Motor neuron (in vitro differentiated cells): ENCODE measurements at places on chromosomes 1 and 21.

DNA sequence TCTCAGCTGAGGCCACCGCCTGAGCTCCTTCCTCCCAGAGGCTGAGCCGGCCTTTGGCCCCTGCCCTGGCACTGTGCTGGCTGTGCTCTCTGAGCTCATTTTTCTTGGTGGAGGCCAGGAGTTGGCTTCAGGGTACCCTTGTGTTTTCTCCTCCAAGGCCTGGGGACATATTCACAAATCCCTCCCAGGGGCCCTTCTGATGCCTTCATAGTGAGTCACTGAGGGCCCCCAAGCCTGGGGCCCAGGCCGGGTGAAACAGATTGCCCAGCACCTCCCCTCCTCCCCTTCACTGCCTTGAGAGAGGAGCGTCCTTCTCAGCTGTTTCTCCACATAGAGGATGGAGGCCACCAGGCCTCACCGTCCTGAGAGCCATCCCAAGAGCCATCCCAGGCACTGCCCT lies 105.8 kb downstream of the SIK1 start:
- no peak for ATAC-seq

- ATAC-seq = peak; percentile 5
Observed at GRCh38 chr1:21622466-21623315, 46.5 kb downstream of the RAP1GAP start.

DNA sequence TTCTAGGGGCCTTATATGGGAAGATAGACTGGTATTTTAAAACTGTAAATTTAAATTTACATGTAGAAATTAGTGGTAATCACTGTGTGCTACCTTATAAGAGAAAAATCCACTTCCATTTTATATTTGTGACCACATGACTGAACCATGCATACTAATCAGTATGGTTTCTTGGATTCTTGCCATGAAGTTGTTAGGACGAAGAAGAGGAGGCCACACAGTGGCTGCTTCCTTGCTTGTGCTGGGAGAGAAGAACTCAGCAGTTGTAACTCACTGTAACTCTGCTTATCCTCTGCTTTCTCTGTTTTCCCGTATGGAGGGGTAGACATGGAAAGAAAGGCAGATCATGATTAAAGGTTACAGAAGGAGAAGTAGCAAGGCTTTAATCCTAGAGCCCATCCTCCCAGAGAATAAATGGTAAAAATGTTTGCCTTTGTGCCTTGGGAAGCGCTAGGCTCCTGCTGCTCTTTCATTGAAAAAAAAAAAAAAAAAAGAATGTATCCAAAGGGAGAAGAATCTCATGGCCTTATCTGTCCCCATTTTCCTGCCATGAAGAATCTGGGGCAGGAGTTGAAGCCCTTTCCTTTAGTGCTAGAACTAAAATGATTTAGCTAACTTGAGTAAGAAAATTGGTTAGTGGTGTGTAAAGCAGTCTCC lies 32.4 kb downstream of the KCTD3 start:
- ATAC-seq = peak; percentile 38

GRCh38 chr1:21397813-21398188 lies 42.1 kb upstream of the NBPF3 start:
- ATAC-seq = no peak

GRCh38 chr1:175192111-175192629 lies 406 bp downstream of the KIAA0040 start:
- ATAC-seq = no peak

GRCh38 chr1:198123133-198123532 lies 33.7 kb upstream of the NEK7 start:
- ATAC-seq = no peak

- ATAC-seq = peak; percentile 83
Observed at GRCh38 chr1:42777852-42778251, 6.9 kb upstream of the TMEM269 start.

GRCh38 chr1:119565131-119565772 lies 58.2 kb downstream of the HSD3B1 start:
- peak; percentile 78 for ATAC-seq

- ATAC-seq = no peak
Observed at GRCh38 chr1:221598122-221598521, 143.8 kb downstream of the DUSP10 start.

GRCh38 chr21:40060083-40060677 lies 192.9 kb downstream of the PCP4 start:
- peak; percentile 62 for ATAC-seq

DNA sequence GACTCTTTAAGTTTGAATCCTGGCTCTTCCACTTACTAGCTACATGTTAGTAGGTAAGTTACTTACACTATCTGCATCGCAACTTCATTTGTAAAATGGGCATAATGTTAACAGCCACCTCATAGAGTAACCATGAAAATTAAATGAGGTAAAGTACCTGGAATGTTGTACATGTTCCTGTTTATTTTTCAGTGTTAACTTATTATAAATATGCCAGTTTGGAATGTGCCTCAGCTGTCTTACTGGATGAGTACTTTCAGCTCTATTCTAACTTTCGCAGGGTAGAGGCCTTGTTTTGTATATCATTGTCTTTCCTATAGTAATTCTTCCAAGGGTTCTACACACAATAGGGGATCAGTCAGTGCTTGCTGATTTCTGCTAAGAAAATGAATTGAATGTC lies 167.4 kb downstream of the DUSP10 start:
- no peak for ATAC-seq

- ATAC-seq = no peak
Observed at GRCh38 chr1:219581766-219582165, 31.1 kb downstream of the ZC3H11B start.

GRCh38 chr1:89732206-89732605 lies 88.6 kb upstream of the LRRC8D start:
- ATAC-seq = no peak

GRCh38 chr1:3078871-3079270 lies 9.9 kb downstream of the PRDM16 start:
- no peak for ATAC-seq

GRCh38 chr1:37497832-37498231 lies 16.7 kb downstream of the MEAF6 start:
- ATAC-seq = no peak

GRCh38 chr1:107647012-107647411 lies 318.0 kb downstream of the VAV3 start:
- ATAC-seq = no peak

DNA sequence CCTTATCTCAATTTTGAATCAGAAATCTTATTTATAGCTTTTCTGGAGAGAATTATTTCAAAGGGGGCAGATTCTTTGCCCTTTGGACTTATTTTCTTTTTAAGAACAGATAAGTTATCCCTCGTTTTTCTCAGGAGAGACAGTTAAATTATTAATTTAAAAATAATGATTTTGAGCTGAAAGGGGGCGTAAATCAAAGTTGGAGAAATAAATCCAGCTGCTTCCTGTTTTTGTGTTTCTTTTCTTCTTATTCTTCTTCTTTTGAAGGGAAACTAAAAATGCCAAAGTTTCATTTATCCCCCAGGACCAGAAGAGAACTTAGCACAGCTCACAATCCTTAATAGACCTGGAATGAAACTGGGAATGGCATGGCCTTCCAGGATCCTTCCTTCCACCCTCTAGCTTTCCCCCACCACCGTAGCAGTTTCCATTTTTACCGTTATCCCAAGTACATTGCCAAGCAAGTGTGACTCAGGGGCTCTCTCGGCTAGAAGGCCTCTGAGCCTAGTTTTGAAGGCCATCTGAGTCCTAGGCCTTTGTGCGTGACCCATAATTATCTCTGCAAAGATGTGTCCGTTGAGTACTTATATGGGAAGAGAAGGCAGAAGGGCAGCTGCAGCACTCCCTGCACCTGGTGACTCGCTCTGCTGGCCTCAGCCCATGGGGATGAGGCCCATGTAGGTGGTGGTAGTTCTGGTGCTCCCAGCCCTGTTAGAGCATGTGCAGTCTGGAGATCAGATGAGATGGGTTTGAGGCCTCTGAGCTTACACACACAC lies 181.7 kb downstream of the ROR1 start:
- ATAC-seq = no peak

DNA sequence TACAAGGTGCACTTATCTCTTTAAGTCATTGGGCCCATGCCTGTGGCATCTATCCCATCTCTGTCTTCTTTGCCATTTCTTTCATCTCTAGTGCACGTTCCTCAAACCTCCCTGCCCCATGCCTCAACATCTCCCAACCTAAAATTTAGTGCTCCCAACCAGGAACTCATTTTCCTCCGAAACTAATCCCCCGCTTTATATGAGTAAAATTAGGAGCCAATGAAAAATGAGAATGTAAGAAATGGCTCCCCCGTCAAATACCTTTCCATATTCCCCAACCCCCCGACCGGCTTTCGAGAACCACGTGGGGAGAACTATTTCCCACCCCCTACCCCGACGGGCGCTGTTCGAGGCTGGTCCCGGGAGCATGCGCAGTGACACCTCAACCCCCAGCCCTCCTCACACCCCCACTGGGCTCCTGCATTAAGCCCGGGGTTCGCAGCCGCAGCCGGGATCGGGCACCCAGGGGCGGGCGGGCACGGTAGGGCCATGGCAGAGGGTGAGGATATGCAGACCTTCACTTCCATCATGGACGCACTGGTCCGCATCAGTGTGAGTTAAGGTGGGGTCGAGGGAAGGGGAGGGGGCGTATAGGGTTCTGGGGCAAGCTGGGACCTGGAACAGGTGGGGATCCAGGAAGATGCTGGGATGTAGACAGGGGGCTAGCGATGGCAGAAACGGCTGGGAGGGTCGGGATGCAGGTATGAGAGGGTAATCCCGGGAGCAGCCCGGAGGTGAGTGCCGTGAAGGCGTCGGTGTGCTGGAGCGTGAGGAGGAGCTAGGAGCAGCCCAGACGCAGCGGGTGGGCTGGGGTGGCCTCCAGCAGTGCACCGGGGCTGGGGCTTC lies at the start of gene TRIM46:
Gene TRIM46 (plus strand): TSS at position 372 of the 846 bp plus-strand sequence. CDS start 118 bp downstream, at position 490.
- ATAC-seq = peak; percentile 63

DNA sequence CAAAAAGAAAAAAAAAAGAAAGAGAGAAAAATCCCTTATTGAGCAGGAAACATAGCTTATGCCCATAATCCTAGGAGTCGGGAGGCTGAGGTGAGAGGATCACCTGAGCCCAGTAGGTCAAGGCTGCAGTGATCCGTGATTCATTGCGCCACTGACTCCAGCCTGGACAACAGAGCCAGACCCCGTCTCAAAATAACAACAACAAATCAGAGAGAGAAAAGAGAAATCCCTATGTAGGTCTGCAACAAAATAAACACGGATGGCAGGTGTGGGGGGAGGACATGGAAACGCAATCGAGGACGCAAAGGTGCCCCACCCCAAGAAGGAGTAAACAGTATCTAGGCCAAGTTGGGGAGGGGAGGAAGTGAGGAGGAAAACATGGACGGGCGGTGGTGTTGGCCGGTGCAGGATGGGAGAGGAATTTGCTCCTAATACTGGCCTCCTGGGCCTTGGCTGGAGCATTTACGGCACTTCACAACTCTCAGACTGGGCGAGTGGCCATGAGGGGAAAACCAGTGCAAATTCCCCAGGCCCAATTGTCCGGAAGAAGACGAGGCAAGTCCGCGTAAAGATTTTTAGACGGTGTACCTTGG lies 609 bp upstream of the CHTOP start:
- ATAC-seq = peak; percentile 15

DNA sequence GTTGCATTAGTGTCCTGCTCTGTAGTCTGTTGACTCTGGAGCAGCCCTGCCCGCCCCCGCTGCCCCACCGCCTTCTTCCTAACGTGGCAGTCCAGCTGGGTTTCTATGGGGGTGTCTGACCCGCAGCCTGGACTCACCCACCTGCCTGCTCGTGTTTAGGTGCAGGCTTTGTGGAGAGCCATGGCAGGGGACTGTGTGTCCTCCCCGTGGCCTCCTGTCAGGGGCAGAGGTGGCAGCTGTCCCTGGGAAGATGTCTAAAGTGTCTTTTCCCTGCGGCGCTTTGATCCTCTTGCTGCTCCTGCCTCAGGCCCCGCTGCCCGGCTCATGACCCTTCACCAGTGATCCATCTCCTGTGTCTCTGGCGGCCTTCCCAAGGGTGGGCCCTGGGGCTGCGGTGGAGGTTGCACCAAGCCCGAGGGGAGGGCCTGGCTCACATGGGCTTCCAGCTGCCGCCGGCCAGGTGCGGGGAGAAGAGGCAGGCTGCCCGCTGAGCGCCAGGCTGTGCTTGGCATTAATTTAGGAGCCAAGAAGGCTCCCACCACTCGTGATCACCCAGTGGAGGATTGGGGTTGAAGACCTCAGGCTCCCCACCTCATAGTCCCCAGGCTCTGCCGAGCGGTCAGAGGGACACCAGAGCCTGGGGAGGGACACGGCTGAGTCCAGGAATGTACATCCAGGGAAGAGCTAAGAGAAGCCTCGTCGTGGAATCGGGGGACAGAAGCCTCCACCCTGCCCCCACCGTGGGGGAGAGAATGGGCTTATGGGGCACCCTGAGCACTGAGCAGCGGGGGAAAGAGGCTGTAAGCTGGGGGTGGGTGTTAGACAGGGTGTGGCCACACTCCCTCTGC lies 44.1 kb downstream of the COL18A1 start:
- no peak for ATAC-seq

DNA sequence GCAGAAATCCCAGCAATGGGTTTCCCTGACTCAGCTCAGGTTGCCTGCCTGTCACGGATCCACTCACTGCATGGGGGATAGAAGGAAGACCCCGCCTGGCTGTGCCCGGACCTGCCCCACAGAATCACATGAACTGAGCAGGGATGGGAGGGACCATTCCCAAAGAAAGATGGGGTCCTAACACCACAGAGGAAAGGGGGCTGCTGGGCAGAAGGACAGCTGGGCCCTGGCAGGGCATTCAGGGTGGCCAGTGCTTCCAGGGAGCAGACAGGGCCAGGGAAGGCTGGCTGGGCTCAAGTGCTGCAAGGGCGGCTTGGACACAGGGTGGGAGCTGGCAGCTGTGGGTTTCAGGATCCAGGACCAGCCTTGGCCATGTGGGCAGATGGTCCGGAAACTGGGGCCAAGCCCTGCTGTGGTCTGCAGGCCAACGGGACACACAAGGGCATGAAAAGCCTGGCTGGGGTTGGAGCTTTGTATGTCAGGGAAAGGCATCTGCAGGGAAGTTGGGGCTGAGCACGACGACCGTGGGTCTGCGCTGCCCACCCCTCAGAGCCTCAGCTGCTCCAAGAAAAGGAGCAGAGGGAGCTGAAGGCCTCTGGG lies 723.9 kb downstream of the PTPRU start:
- ATAC-seq = no peak

DNA sequence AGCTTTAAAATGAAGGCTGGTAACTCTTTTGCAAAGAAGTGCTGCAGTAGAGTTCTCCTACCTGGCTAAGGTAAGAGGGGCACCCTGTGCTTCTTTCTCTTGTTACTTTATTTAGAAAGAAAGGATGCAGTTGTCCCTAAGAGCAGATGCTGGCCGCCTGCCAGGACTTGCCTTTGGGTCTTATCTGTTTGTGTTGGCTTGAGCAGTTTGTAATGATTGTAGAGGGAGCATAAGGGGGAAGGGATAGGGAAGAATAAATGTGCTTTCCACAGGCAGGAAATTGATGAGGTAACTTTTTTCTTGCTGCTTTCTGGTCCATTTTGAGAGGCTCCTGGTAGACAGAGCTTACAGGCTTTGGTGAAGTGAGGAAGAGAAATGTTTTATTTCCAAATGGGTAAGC lies 229.6 kb downstream of the HHAT start:
- no peak for ATAC-seq

- ATAC-seq = no peak
Observed at GRCh38 chr1:178161516-178161915, 67.6 kb downstream of the RASAL2 start.

- no peak for ATAC-seq
Observed at GRCh38 chr1:222582099-222582774, 7.5 kb downstream of the TAF1A start.

- no peak for ATAC-seq
Observed at GRCh38 chr1:171616586-171616985, 5.5 kb upstream of the MYOCOS start.

- no peak for ATAC-seq
Observed at GRCh38 chr1:159880430-159880829, 18.0 kb upstream of the VSIG8 start.

- no peak for ATAC-seq
Observed at GRCh38 chr1:2806591-2806990, 5.1 kb upstream of the TTC34 start.

- no peak for ATAC-seq
Observed at GRCh38 chr1:107874221-107874620, 90.8 kb downstream of the VAV3 start.
